Kidney glomerular epithelial cell (primary cell): ENCODE measurements at places on chromosomes 16 and 17.
A peak's percentile ranks its signal among the peaks of the same experiment; 100 is the strongest.

- peak; percentile 54 for DNase-seq
Observed at GRCh38 chr16:81444448-81445121, at the start of gene CMIP. TSS of gene CMIP (plus strand) at chr16:81444808.

DNA sequence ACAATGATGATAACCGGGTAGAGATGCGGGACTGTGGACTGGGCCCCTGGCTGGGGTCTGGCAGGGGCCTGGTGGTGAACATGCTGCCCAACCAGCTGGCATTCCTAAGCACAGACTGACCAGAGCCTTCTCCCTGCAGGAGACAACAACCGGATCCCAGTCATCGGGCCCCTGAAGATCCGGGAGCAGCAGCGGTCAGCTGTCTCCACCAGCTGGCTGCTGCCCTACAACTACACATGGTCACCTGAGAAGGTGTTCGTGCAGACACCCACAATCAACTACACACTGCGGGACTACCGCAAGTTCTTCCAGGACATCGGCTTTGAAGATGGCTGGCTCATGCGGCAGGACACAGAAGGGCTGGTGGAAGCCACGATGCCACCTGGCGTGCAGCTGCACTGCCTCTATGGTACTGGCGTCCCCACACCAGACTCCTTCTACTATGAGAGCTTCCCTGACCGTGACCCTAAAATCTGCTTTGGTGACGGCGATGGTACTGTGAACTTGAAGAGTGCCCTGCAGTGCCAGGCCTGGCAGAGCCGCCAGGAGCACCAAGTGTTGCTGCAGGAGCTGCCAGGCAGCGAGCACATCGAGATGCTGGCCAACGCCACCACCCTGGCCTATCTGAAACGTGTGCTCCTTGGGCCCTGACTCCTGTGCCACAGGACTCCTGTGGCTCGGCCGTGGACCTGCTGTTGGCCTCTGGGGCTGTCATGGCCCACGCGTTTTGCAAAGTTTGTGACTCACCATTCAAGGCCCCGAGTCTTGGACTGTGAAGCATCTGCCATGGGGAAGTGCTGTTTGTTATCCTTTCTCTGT is 5.1 kb upstream of the SLC7A6 start:
- DNase-seq = no peak

GRCh38 chr17:28897769-28898526 is 415 bp upstream of the FLOT2 start:
- DNase-seq = no peak

DNA sequence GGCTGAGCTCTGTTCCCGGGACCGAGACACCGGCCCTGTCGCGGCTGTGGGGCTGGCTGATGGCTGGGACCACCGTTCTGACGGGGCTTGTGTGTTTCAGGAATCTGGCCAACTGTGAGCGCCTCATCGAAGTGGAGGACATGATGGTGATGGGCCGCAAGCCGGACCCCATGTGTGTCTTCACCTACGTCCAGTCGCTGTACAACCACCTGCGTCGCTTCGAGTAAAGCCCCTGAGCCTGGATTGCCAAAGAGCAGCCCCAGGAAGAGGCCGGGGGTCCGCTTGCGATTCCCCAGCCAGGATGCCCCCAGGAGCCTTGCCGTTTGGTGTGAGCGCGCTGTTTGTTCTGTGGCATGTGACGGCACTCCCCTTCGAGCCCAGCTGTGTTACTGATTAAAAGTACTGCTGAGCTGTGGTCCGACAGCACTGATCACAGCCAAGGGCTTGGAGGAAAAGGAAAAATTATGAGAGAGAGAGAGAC is 23.0 kb downstream of the SMTNL2 start:
- DNase-seq = no peak

DNA sequence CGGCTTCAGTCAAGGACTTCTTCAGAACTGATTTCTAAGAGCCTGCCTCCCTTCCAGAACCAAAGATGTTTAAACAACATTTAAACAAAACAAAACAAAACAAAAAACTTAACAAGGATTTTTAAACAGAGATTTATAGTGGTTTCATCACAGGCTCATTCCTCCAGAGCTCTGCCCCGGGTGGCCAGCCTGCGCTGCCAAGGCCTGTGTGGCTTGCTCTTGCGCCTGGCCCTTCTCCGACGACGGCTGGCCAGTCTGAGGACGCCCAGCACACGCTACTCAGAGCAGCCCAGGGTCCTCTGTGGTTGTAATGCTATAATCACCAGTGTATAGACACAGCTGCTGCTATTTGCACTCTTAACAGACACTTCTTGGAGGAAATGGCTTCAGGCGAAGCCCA is 307.2 kb upstream of the MYOCD start:
- no peak for DNase-seq

DNA sequence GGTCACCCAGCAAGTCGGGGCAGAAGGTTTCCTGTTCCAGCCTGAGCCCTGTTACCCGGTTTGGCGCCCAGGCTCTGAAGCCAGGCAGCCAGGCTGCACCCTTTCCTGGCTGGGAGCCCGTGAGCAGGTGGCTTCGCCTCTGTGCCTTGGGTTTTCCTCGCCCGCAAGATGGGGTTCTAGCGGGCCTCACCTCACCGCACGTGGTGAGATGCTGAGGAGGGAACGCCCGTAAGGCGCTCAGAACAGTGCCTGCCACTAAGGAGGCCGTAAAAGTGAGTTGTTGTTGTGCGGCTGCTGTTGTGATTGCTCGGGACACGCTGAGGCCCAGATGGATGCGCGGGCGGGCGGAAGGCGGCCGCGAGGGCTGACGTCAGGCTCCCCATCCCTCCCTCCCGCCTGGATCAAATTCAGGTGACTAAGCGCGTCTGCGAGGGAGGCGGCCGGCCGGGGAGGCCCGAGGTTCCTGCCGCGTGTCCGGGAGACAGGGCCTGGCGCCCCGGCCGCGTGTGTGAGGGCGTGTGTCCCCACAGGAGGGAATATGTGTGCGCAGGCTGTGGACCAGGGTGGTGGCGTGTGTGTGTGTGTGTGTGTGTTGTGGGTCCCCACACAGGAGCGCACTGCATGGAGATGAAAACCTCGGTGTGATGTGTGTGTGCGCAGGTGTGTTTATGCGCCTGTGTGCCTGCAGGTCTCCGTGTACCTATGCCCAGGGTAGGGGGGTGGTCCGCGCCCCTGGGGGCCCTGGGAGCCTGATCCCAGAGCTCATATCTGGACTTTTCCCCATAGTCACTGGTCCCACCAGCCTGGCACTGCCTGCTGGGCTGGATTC is 4.3 kb downstream of the CAMKK1 start:
- peak; percentile 85 for DNase-seq

- no peak for DNase-seq
Observed at GRCh38 chr17:10899281-10899680, 61.4 kb upstream of the PIRT start.

- DNase-seq = no peak
Observed at GRCh38 chr16:77775911-77776909, 12.2 kb upstream of the VAT1L start.

DNA sequence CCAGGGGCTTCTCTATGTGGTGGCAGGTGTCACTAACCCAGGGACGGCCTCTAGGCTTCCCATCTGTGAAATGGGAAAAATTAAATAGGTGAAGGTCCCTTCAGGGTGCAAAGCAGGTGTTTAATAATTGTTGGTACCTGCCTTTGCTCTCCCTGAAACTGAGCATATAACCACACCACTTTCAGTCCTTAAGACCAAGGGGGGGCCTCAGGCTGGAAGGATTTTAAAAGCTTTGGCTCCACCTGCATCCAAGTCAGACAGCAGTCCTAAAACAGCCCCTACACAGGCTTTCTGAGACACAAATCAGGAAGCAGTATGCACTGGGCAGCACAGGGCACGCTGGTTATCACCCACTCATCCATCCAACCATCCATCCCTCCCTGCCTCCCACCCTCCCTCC is 55.0 kb downstream of the TK2 start:
- DNase-seq = no peak

DNA sequence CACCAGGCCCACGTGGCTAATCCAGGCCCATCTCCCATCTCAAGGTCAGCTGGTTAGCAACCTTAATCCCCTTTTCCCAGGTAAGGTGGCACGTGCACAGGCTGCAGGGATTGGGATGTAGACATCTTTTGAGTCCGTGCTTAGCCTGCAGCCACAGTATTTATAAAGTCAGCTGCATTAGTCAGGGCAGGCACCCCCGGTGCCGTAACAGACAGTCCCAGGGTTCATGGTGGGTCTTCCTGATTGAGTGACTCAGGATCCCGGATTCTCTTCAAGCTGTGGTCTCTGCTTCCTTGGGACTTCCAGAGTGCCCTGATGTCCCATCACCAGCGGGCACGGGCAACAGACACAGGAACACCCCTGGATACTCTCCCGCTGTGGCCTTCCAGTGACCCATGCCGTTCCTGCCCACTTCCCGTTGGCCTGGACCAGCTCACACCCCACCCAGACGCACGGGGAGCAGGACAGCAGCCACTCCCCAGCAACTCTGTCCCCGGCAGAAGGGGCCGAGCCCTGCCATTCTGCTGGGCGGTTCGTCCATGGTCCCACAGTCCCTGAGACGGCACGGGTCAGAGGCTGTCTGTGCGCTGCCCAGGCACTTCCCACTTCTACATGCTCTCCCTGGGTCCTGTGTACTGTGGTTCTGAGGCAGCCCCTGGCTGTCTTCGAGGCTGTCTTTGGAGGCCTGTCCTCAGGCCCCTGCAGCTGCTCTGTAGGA is 248.6 kb upstream of the GSE1 start:
- no peak for DNase-seq

DNA sequence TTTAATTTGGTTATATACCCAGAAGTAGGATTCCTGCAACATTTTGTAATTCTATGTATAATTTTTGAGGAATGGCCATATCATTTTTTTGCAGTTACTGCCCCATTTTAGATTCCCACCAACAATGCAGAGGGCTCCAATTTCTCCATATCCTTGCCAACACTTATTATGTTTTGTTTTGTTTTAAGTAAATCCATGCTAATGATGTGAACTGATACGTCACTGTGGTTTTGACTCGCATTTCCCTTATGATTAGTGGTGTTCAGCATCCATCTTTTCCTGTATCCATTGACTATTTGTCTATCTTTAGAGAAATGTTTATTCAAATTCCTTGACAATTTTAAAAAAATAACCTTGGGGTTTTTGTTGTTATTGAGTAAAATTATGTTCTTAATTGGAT is 826.4 kb downstream of the CDH11 start:
- no peak for DNase-seq
